CD4-positive, alpha-beta T cell treated with Interleukin-4 for 4 hours (primary cell): ENCODE measurements at places on chromosomes 5 and 9.

GRCh38 chr5:51095486-51095885 lies 287.8 kb upstream of the ISL1 start:
- no peak for DNase-seq

GRCh38 chr9:108265065-108265464 lies 590.7 kb downstream of the ACTL7B start:
- no peak for DNase-seq

DNA sequence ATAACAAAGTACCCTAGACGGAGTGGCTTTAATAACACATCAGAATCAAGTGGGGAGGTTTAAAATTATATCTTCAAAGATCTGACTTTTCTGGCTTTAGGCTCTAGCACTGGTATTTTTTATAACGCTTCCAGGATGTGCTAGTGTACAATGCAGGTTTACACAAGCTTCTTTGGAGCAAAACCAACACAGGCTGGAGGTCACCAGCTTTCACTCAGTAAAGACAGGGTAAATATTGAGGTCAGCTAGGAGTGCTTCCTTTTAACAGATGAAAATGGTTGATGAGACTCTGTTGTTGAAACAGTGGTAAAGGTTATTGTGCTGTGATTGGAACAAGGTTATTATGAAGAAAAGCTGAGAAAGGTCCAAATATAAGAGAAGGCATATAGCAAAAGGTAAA lies 414.2 kb downstream of the TAF11L14 start:
- no peak for DNase-seq

- no peak for DNase-seq
These were observed 22.9 kb downstream of the DNAH5 start for GRCh38 chr5:13921578-13921977.

- no peak for DNase-seq
These were observed 26.3 kb upstream of the FREM1 start for GRCh38 chr9:14936491-14936890.
